ENCODE measurements at places on chromosomes 4 and X.

DNA sequence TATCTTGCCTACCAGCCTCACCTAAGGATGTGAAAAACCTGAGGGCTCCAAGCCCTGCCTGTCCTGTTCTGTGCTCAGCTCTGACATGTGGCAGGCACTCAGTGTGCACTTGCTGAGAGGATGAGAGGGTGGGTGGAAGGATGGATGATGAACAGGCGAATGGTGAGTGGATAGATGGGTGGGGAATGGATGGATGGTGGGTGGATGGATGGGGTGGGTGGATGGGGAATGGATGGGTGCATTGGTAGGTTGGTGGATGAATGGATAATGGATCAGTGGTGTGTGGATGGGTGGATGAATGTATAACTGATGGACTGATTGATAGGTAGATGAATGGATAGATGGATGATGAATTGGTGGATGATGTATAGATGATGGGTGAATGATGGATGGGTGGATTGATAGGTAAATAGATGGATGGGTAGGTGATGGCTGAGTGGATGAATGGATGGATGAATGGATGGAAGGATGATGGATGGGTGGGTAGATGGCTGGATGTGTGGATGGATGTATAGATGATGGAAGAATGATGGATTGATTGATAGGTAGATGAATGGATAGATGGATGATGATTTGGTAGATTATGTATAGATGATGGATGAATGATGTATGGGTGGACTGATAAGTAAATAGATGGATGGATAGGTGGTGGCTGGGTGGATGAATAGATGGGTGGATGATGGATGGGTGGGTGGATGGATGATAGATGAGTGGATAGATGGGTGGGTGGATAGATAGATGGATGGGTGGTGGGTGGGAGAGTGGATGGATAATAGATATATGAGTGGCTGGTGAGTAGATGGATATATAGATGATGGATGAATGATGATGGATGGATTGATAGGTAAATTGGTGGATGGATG is 69.3 kb upstream of the NKX1-1 start:
- no peak for DNase-seq

DNA sequence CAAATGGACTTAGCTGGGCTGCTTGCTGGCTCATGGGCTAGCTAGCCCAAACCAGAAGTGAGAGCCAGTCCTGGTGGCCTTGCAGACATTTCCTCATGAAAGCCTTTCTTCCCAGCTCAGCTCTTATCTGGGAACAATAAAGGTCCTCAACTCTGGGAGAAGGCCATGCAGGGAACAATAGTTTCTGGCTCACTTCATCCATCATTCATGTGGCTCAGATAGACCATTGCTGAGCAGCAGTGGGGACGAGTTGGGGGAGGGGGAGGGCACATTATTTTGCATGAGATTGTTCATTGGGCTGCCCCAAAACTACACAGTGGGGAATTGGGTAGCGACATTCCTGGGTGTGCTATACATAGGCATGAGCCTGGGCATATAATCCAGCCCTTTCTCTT is 47.6 kb downstream of the NHSL2 start:
- DNase-seq = no peak

DNA sequence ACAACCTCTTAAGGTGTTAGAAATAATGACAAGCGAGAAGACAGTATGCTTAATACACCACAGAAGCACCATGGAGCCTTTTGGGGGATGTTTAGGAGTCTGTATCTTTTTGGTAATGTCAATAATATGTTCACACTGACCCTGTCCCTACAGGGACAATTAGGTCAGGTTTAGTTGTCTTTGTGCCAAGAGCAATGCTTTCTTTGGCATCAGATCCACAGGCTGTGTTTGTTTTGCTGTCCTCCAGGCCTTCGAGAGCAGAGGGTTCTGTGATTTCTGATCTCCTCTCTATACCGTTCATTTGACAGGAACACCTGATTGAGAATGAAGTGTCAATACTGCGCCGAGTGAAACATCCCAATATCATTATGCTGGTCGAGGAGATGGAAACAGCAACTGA is 153.8 kb downstream of the DCLK2 start:
- DNase-seq = no peak

- no peak for DNase-seq
Measured at GRCh38 chrX:39063037-39063436, 261.8 kb downstream of the MID1IP1 start.

- DNase-seq = no peak
Measured at GRCh38 chr4:107993969-107994368, 4.3 kb downstream of the HADH start.

DNA sequence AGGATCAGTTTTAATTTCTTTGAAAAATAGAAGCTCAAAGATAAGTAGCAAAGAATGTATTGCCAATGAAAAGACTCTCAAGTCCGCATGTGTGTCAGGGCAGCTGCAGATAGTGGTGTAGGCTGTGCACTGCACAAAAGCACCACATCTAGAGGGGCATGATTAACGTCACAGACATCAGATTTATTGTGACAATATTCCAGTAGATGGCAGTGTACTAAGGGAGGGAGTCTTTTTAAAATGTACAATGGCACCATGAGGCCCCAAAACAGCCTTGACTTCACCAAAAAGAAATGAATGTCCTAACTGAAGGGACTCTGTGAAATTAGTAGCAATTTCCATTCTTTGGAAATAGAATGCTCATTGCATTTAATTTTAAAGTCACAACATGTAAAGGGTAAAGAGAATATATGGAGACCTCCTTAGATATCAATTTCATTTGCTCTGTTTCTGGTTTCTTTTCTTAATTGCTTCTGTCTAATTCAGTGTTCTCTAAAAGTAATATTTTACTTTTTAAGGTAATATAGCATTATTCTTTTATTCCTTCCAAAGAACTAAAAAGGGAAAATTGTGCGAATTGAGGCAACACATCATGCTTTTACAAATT is 98.4 kb downstream of the ZNF827 start:
- DNase-seq = no peak

DNA sequence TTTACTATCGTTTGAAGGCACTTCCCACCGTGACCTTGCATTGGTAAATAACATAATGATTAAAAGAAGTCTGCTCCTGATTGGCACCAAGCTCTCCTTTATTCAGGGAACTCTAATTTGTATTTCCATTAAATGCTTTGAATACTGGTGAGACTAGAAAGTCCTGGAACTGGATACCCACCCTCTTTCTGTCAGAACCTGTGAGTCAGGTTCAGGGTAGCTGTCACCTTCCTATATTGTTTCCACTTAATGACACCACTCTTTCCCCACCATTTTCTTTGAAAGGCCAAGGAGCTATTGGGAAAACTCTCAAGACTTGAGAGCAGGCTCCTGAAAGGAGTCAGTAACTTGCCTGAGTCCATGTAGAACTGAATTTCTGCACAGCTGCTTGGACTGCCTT is 55.9 kb upstream of the RASSF6 start:
- DNase-seq = no peak

GRCh38 chr4:125306533-125306932 is 8.2 kb upstream of the FAT4 start:
- no peak for DNase-seq

DNA sequence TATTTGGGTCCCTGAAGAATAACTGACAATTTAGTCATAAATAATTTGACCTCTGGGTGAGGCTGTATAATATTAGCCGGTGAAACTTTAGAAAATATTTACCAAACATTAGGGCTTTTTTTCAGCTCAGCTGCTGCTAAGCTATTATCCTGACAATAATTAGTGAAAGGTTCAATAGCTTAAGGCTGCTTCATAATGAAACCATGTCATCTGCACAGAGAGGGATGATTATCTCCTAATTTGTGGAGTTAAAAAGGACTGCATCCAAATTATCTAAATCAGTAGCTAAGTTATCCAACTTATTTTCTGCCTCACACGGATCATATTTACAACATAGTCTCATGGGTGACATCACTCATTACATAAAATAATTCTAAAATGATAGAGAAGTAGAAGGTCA is 1249.8 kb downstream of the RAPGEF2 start:
- DNase-seq = no peak

DNA sequence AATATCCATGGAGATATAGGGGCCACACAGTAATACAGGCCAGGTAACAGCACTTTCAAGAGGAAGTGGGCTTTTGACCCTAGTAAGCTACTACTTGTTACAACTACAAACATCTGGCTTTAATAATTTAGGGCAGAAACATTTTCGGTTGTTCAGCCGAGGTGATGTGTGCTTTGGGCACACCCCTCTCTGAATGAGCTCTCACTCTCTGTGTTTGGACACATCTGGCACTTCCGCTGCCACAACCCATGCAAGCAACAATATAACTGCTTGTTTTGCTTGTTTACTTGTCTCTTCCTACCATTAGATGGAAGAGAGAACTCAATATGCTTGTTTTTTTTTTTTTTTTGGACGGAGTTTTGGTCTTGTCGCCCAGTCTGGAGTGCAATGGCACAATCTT is 277.2 kb downstream of the HS3ST1 start:
- DNase-seq = no peak

- peak; percentile 43 for DNase-seq
Measured at GRCh38 chr4:87853108-87853507, 20.3 kb downstream of the MEPE start.

- DNase-seq = no peak
Measured at GRCh38 chrX:41666251-41666650, 22.5 kb upstream of the GPR34 start.

DNA sequence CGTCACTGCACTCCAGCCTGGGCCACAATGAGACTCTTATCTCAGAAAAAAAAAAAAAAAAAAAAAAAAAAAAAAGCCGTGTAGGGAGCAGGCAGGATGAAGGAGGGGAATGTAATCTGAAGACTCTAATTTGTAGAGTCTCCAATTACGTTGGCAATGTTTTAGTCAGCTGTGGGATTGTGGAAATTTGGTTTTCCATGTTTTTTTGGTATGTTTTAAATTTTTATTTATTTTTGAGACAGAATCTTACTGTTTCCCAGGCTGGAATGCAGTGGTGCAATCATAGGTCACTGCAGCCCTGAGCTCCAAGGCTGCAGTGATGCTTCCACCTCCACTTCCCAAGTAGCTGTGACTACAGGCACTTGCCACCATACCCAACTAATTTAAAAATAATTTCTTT is 56.5 kb downstream of the NSD2 start:
- no peak for DNase-seq

- no peak for DNase-seq
Measured at GRCh38 chrX:66634272-66634671, 4.6 kb downstream of the EDA2R start.

GRCh38 chrX:134875671-134876070 is 115.1 kb upstream of the SMIM10 start:
- DNase-seq = no peak

DNA sequence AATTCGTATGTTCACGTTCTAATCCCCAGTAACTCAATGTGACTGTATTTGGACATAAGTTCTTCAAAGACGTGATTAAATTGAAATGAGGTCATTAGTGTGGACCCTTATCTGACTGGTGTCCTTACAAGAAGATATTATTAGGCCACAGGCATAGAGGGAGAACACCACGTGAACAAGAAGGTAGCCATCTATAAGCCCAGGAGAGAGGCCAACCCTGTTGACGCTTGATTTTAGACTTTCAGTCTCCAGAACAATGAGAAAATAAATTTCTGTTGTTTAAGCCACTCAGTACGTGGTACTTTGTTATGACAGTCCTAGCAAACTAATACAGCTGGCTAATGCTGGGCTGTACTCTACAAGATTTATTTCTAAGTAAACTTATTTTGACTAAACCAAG is 1.5 kb upstream of the EIF1AX start:
- DNase-seq = no peak

- DNase-seq = no peak
Measured at GRCh38 chr4:179291657-179292056, 1849.4 kb upstream of the AGA start.

- DNase-seq = no peak
Measured at GRCh38 chr4:119261986-119262385, 49.5 kb downstream of the USP53 start.

GRCh38 chrX:8403988-8404387 is 60.6 kb upstream of the VCX3B start:
- no peak for DNase-seq

DNA sequence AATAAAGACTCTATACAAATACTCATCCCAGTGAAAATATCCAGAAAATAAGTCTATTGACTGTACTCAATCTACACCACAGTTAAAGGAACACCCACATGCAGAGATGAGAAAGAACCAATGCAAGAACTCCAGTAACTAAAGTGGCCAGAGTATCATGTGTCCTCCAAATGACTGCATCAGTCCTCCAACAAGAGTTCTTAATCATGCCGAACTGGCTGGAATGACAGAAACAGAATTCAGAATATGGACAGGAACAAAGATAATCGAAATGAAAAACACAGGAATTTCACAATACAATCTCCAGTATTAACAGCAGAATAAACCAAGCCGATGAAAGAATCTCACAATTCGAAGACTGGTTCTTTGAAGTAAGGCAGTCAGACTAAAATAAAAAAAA is 210.3 kb downstream of the TBCK start:
- DNase-seq = no peak

- no peak for DNase-seq
Measured at GRCh38 chr4:154836513-154836912, 55.4 kb downstream of the RBM46 start.

DNA sequence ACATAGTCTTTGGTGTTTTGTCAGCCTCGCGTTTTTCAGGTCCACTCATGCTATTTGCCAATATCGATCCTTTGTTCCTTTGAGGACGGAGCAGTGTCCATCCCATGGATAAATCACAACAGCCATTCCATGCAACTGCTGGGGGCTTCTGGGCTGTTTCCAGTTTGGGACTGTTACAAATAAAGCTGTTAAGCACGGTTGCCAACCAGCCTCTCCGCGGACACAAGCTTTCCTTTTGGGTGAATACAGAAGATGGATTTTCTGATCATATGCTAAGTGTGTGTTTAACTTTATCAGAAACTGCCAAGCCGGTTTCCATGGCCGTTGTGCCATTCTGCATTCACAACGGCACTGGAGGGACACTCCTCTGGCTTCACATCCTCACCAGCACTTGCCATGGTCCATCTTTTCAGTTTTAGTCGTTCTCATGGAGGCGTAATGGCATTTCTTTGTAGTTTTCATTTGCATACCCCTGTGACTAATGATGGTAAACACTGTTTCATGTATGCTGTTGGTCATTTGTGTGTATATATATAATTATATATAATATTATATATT is 67.8 kb downstream of the ABLIM2 start:
- no peak for DNase-seq

GRCh38 chr4:44351069-44351468 is 97.5 kb downstream of the KCTD8 start:
- DNase-seq = no peak

- no peak for DNase-seq
Measured at GRCh38 chrX:19810802-19811201, 76.6 kb downstream of the SH3KBP1 start.
